ENCODE measurements at places on chromosomes 5 and 9. TPM values are rescaled to one million over a fixed set of nuclear protein-coding genes. Genes with fewer than 3 reads are reported as not detected.

The TXNDC8 gene
- total RNA-seq: 3.5 TPM

The EPB41L4A gene
- 9.0 TPM for total RNA-seq

The TNFSF15 gene
- 0.06 TPM for total RNA-seq

The PCDHGA8 gene
- total RNA-seq: 8.2 TPM

The ELOVL7 gene
- 2.4 TPM for total RNA-seq

The SHC3 gene
- 0.37 TPM for total RNA-seq

The GPR151 gene
- total RNA-seq: not detected

The NMUR2 gene
- 10.7 TPM for total RNA-seq

The BTNL3 gene
- total RNA-seq: not detected

The TMEM171 gene
- 2.7 TPM for total RNA-seq

The WDR31 gene
- 6.8 TPM for total RNA-seq

The PALM2AKAP2 gene
- total RNA-seq: 2.3 TPM

The GABRB2 gene
- 4.0 TPM for total RNA-seq

The TAS2R1 gene
- total RNA-seq: 0.50 TPM

The ADCY2 gene
- 18.5 TPM for total RNA-seq

The CYSRT1 gene
- 5.6 TPM for total RNA-seq

The FAM53C gene
- 107 TPM for total RNA-seq

The MACROH2A1 gene
- total RNA-seq: 178 TPM

The EPB41L4B gene
- 14.3 TPM for total RNA-seq

The GPRIN1 gene
- total RNA-seq: 5.7 TPM

The NRG2 gene
- 13.0 TPM for total RNA-seq

The SAXO1 gene
- 25.8 TPM for total RNA-seq

The OCLN gene
- 16.0 TPM for total RNA-seq

The KCNV2 gene
- total RNA-seq: 4.3 TPM

The FAM151B gene
- 2.8 TPM for total RNA-seq

The CFAP77 gene
- 13.6 TPM for total RNA-seq

The DMGDH gene
- total RNA-seq: 3.8 TPM

The IFNK gene
- not detected for total RNA-seq

The CCIN gene
- total RNA-seq: 48.7 TPM

The C9orf85 gene
- total RNA-seq: 11.8 TPM

The DIPK1B gene
- total RNA-seq: 36.2 TPM

The FAM153A gene
- 128 TPM for total RNA-seq

The NDST1 gene
- 174 TPM for total RNA-seq

The AIF1L gene
- 14.9 TPM for total RNA-seq

The MLANA gene
- total RNA-seq: not detected

The CD14 gene
- total RNA-seq: 23.7 TPM

The LRRC19 gene
- total RNA-seq: 0.08 TPM

The CDH18 gene
- 10.7 TPM for total RNA-seq

The CCNI2 gene
- total RNA-seq: 4.5 TPM

The FAM81B gene
- total RNA-seq: 65.2 TPM

The BTNL9 gene
- 28.4 TPM for total RNA-seq

The SH3TC2 gene
- total RNA-seq: 130 TPM

The GFI1B gene
- 4.3 TPM for total RNA-seq

All from testis (tissue), 5 donors.